ENCODE measurements at places on chromosomes 4 and X. TPM values are rescaled to one million over a fixed set of nuclear protein-coding genes. Genes with fewer than 3 reads are reported as not detected.

GLOD5 gene
- not detected for total RNA-seq

GAGE12J gene
- not detected for total RNA-seq

REPS2 gene
- total RNA-seq, result 0.72 TPM

MAML3 gene
- total RNA-seq, result 1.0 TPM

- no peak for DNase-seq
Measured at GRCh38 chr4:184453365-184454160, 20.8 kb downstream of the IRF2 start.

- no peak for DNase-seq
Measured at GRCh38 chr4:2243681-2244380, 1.9 kb upstream of the HAUS3 start.

- no peak for DNase-seq
Measured at GRCh38 chr4:163949976-163950601, 455.6 kb downstream of the TMA16 start.

DNA sequence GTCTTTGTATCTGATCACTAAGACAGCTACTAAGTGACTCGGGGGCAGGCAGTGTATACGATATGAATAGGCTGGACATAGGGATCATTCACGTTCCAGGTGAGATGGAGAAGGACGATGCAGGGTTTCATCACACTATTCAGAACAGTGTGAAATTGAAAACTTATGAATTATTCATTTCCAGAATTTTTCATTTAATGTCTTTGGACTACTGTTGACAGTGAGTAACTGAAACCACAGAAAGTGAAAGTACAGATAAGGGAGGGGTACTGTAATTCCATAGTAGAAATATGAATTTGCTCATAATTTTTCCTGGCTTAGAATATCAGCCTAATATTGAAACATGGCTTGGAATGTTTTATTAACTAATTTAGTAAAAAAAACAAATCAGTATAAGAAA lies 24.4 kb downstream of the TMEM144 start:
- no peak for DNase-seq

- no peak for DNase-seq
Measured at GRCh38 chrX:41405551-41405950, 41.6 kb upstream of the NYX start.

GRCh38 chr4:24979554-24979953 lies 51.2 kb downstream of the LGI2 start:
- no peak for DNase-seq

DNA sequence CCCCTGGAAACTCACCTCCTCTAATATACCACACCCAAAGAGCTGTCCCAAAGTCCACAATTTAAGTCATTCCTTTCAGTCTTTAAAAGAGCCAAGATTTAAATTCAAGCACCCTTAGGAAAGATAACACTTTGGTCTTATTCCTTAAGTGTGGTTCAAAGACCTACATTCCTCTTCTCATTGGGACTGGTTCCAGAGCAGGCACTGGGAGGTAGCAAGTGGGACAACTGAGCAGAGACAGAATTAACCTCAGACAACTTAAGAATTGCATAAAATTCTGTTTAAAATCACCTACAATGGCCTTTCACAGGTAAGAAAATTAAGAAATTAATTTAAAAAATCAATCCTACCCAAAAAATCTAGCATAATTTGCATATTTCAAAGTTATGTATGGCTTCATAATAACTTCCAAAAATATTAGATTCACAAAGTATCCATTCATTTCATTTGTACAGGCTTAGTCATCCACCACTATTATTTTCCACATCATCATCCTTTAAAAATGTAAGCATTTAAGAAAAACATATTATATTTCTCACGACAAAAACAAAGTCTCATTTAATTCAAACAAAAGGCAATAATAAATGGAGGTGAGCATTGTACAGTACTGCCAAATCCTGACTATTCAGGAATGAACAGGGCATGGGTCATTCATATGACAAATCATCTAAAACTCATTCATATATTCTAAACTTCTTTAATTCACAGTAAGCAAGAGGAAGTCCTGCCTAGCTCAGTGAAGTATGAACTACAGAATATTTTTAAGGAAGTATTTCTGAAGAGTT lies 13.6 kb downstream of the PRSS12 start:
- DNase-seq, result no peak

- no peak for DNase-seq
Measured at GRCh38 chr4:36944232-36944631, 300.3 kb upstream of the NWD2 start.

DNA sequence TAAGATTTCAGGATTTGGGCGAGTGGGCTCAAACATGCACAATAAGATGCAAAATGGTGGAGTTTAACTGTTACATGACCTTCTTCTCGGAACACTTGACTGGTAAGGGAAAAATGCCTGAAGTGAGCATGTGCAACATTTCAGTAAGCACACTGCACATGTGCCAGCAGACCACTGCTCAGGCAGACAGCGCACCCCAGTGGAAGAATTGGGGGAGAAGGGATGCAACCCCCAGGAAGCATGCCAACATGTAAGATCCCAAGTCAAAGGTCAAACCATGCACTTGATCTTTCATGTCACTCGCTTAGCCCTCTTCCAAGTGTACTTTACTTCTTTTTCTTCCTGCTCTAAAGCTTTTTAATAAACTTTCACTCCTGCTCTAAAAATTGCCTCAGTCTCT lies 256.3 kb downstream of the CENPC start:
- no peak for DNase-seq

- no peak for DNase-seq
Measured at GRCh38 chr4:36026348-36026880, 217.9 kb downstream of the ARAP2 start.

All from epithelial cell of proximal tubule (primary cell).